ENCODE measurements at places on chromosomes 16 and 17.

DNA sequence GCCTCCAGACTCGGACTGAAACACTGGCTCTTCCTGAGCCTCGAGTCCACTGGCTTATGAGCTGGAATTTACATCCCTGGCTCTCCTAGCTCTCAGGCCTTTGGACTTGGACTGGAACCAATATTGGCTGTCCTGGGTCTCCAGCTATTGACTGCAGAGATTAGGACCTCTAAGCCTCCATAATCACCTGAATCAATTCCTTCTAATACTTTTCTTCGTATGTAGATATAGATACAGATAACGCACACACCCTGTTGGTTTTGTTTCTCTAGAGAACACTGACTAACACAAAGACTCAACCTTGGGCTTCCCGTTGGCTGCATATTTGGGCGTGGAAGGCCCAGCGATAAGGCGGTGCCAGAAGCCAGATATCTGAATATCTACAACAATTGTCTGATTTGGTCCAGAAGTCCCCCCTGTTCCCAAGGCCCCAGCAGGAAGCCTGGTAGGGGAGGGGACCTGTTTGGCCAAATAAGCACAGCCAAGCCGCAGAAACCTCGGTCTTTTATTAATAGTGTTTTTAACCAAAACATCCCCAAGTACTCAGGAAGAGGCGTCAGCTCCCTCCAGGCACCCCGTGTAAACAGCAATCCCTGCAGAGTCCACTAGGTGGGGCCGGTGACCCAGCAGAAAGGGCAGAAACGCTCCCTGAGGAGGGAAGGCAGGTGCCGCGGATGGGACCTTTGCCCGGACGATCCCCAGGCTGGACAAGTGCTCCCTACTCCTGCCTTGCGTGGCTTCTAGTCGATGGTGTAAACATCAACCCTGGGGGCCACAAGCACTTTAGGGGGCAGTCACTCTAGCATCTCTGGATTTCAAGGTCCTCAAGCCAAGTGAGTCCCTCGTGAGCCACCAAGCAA is 57.0 kb downstream of the ABR start:
- DNase-seq = no peak

DNA sequence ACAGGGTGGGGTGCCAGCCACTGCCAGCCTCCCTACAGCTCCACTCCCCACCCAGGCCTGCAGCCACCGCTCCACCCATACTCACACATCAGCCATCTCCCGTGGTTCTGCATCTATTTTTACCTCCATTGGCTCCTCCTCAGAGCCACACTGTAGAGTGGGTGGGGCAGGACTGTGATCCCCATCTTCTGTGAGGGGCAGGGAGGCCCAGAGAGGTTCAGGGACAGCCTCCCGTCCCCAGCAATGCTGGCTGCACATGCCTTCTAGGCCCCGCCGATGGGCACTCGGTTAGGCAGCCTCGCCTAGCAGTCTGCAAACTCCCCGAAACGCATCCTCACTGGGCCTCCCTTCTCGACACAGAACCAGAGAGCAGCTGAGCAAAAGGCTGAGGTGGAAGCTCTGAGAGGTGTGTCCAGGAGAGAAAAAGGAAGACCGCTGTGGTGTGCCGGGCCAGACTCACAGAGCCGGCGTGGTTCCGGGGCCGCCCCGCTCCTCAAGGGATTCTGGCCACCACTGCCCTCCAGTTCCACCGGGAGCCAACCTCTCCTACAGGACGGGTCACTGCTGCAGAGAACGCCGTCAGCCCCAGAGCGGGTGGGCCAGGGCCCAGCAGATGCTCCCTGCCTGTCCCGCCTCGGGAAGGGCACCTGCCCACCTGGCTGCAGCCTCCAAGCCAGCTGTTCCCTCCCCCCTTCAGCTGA is 71.9 kb downstream of the ABR start:
- no peak for DNase-seq

GRCh38 chr16:6122401-6122800 is 1024.8 kb upstream of the EEF2KMT start:
- peak; percentile 58 for DNase-seq

- no peak for DNase-seq
These were observed 3.0 kb upstream of the SLFN5 start for GRCh38 chr17:35239823-35240222.

GRCh38 chr17:75764711-75765421 is at the start of gene GALK1:
Gene GALK1, minus strand, starts transcription at chr17:75765192. Its CDS starts 56 bp downstream, at chr17:75765136.
- DNase-seq = peak; percentile 63

- no peak for DNase-seq
These were observed 14.0 kb downstream of the NR1D1 start for GRCh38 chr17:40086150-40087044.

- no peak for DNase-seq
These were observed 36.4 kb downstream of the HEATR3 start for GRCh38 chr16:50102051-50102746.

- DNase-seq = no peak
These were observed at the start of gene P4HB for GRCh38 chr17:81859906-81860755. Gene P4HB, minus strand, starts transcription at chr17:81860535. Its CDS starts 64 bp downstream, at chr17:81860471.

DNA sequence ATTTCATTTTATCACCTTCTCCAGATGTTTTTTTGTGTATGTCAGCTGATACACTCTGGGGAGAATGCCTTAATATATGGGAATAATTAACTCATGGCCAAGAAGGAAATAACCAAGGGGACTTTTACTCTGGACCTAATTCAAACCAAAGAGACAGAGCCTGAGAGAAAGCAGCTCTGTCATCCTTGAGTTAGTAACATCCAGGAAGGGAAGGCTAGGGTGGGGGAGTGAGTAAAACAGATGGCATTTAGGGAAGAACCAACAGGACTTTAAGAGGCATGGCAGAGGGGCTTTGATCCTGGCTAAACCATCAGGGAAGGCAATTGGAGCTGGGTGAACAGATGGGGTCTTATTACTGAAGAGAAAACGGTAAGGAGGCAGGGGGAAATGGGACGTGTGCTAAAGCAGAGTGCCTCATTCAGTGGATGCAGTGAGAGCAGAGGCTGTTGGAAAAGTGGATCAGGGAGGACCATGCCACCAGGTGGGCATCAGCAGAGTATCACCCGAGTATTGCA is 2.5 kb upstream of the SMPD3 start:
- no peak for DNase-seq

DNA sequence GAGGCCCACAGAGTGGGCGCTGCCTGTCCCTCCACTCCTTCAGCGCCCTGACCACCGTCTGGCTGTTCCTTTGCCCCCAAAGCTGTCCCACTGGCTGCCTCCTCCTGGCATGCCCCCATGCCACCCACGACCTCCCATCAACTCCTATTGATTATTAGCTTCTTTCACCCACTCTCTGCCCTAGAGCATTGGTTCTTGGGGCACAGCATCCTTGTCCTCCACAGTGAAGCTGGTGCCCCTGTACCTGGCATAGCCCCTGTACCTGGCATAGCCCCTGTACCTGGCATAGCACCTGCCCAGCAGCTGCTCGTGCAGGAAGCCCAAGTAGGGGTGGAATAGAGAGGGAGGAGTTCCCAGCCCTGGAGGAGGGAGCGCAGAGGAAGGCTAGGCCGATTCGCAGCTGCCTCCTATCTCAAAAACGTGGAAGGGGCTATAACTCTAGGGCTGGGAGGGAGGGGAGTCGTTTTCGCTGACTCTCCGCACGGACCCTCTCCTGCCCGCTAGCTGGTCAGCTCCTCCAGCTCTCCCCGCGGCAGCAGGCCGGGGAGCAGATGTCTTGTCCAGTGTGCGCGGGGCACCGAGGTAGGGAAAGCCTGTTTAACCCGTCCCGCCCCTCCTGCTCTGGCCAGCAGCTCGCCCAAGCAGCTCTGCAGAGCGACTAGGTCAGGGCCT is 5.7 kb upstream of the ACTG1 start:
- DNase-seq = no peak

GRCh38 chr16:11152677-11153331 is 103.2 kb downstream of the SOCS1 start:
- no peak for DNase-seq

- no peak for DNase-seq
These were observed 214.9 kb upstream of the MPHOSPH6 start for GRCh38 chr16:82384949-82385348.

Data from neuronal stem cell (in vitro differentiated cells).